ENCODE measurements at places on chromosomes 7 and 10.
A peak's percentile ranks its signal among the peaks of the same experiment; 100 is the strongest.

GRCh38 chr10:114519756-114520293 lies 115.5 kb upstream of the AFAP1L2 start:
- no peak for DNase-seq

DNA sequence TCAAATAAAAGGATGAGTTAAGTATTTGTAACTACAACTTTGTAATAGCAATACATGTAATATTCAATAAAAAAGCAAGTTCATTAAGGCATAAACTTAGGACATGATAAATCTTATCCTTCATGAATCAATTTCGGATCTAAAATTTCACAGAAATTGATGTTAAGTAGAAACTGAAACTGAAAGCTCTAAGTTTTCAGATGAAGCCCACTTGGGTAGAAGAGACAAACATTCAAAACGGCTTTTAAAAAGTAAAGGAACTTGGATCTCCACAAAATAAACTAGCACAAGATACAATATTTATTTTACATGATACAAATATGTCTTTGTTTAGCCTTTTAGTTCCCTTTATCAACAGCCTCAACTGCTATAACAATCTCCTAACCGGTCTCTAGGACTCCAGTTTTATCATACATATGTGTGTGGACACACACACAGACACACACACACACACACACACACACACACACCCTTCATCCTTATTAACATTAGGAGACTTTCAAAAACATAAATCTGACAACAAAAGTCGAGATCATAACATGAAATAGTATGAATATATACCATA lies 83.7 kb downstream of the USP6NL start:
- DNase-seq = peak; percentile 29

DNA sequence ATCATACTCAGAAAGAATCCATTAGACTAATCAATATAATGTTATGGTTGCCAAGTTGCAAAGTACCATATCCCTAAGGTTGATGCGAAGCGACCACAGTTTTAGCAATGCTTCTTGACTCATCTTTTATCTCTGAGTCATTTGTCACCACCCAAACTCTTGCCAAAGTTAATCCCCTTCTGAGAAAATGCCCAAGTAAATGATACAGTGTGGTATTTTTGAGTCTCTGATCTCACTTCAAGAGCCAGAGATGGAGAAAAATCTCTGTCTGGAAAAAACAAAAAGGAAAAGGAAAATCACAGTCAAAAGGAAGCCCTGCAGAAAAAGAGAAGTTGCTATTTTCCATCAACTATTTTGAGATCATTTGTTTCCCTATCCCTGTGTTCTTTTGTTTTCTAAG lies 26.7 kb upstream of the OTUD1 start:
- no peak for DNase-seq

GRCh38 chr7:84663224-84663623 lies 468.6 kb upstream of the SEMA3A start:
- DNase-seq = no peak

GRCh38 chr10:96591946-96592345 lies 5.1 kb upstream of the TM9SF3 start:
- no peak for DNase-seq

GRCh38 chr10:45052700-45053099 lies 52.0 kb downstream of the ZNF22 start:
- DNase-seq = no peak

GRCh38 chr10:110481919-110482318 lies 15.8 kb upstream of the DUSP5 start:
- DNase-seq = no peak

- DNase-seq = no peak
These were observed 8.5 kb upstream of the BPGM start for GRCh38 chr7:134637934-134638719.

- DNase-seq = no peak
These were observed 17.0 kb upstream of the SFRP5 start for GRCh38 chr10:97788552-97789442.

GRCh38 chr10:29701306-29701705 lies 66.5 kb upstream of the SVIL start:
- DNase-seq = no peak
